ENCODE measurements at places on chromosomes 2 and 18. TPM values are rescaled to one million over a fixed set of nuclear protein-coding genes. Genes with fewer than 3 reads are reported as not detected.

Gene MAP2
- total RNA-seq, result 0.86 TPM

Gene AFTPH
- 39.0 TPM for total RNA-seq

Gene NEU2
- total RNA-seq, result not detected

Gene MROH2A
- not detected for total RNA-seq

GRCh38 chr2:60364491-60364890, 189.0 kb downstream of the BCL11A start:
- DNase-seq, result no peak

DNA sequence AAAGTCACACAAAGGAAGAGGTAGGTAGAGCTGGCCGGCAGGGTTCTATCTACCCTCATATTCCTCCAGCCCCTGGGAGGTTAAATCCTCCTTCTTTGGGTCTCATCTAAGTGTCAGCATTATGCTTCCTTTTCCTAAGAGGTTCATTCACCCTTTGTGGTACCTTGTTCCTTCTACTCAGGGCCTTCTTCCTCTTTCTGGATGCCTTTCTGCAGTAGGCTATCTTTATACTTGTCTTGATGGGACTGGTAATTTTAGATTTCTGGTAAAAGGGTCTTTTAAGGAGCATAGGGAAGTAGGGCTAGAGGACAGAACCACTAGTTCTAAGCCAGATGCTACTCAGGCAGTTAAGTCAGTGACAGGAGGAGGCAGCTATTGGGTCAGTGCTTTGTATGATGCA, 13.7 kb upstream of the TNP1 start:
- DNase-seq, result no peak

GRCh38 chr2:227717687-227718567, at the start of gene SLC19A3:
Gene SLC19A3 (minus strand): TSS chr2:227718028. CDS start chr2:227702318, 15,710 bp downstream.
- DNase-seq, result no peak

GRCh38 chr2:174342686-174343342, 8.1 kb downstream of the SP9 start:
- no peak for DNase-seq
